ENCODE measurements at places on chromosomes 1 and 21.

- peak; percentile 50 for DNase-seq
These were observed 28.3 kb upstream of the PKN2 start for GRCh38 chr1:88655685-88656299.

DNA sequence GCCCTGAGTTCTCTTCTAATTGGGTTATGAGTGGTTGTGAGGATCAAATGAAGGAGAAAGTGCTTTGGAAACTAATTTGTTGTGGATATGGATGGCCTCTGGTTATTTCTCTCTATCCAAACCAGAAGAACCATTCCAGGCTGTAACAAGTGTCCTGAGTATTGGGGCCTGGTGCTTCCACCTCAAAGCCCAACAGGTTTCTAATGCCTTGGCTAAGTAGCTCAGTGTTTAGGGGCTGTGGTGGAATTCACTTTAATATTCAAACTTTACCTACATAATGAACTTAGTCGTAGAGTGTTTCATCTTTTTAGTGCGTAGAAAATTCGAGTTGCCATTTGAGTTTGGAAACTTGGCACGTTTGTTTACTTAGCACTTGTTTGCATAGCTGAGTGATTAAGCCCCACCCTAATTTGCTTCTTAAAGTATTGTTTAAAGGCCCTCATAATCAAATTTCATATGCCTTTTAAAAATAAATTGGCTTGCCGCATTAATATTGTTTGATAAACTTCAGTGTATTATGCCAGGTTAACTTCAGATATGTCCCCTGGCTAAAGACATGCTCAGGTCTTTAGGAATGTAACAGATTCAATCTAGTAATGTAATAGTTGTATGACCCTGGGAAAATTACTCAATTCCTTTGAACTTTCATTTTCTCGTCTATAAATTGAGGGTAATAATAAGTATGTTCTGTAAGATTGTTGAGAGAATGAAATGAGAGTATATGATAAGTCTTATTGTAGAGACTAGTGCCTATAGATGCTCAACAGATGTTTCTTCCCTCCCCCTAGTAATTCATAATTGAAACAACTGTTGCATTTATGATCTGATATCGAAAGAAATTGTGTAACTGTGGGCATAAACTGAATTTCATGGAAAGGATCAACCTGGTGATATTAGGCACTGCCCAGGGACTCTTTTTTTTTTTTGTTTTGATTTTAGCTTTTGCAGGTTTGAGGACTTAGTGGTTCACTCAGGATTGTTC lies 1.6 kb downstream of the AGO4 start:
- DNase-seq = no peak

- no peak for DNase-seq
These were observed 18.2 kb upstream of the PADI2 start for GRCh38 chr1:17137441-17137840.

GRCh38 chr1:27605796-27606707 lies 2.1 kb upstream of the AHDC1 start:
- peak; percentile 64 for DNase-seq

DNA sequence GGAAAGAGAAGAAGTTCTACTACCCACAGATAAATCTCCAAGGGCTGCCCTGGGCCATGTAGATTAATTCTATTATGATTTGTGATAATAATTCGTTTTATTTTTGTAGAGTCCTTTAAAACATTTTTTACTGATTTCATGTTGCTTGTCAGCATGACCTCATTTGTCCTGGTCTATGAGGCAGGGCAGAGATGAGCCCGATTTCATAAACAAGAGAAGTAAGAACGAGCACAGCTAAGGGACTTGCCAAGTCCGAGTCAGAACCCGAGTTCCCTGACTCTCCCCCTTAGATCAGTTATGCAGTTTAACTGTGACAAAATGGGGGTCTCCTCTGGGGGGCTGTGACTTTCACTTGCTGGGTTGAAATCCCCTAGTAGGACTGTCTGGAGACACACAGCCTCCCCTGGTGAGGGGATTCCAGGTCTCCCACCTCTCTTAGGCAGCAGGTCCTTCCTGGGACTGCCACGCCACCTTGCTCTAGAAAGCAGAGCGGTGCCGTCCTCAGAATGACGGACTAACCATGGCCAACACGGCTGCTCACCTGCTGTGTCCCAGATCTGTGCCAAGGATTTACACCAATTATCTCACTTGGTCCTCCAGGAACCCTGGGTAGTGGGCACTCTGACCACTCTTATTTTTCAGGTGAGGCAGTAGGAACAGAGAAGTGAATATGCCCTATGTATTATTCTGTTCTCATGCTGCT lies 31.0 kb upstream of the SOX13 start:
- DNase-seq = no peak

- no peak for DNase-seq
These were observed 81.8 kb downstream of the LYST start for GRCh38 chr1:235784950-235785349.

- DNase-seq = no peak
These were observed 104.4 kb upstream of the VANGL1 start for GRCh38 chr1:115537415-115537814.

- DNase-seq = no peak
These were observed 56.7 kb downstream of the LACTBL1 start for GRCh38 chr1:22915816-22916470.

DNA sequence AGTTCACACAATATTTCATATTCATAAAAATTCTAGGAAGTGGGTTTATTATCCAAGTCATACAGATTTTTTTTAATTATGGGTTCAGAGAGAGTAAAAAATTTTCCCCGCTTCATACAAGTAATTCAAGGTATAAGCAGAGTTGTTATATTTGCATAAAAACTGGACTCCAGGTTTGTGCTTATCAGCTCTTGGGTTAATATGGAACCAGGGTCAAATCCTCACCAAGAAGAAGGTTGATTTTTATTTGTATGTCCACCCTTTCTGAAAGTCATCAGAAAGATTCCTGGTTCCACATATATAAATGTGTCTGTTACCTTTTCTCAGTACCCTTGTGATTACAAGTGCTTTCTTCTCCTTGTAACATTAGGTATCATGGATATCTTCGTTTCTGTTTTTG lies 143.8 kb upstream of the PKN2 start:
- no peak for DNase-seq

- no peak for DNase-seq
These were observed 159.8 kb downstream of the PEX14 start for GRCh38 chr1:10634428-10635084.

DNA sequence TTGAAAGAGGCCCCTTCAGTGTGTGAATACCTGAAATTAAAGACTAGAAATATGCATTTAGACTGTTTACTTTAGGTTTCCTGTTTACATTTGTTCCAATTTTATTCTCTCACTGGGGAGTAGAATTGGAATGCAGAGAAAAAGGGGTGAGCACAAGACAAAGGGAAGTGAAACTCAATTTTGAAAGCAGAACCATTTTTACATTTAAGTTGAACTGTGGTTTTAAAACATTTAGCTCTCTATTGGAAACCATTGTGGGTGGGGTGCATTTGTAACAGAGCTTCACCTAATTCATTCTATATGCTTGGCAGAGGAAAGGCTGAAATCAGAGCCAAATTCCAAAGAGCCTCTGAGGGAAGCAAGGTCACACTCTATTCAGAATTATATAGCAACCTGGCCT lies 235.3 kb upstream of the C1orf105 start:
- peak; percentile 27 for DNase-seq

DNA sequence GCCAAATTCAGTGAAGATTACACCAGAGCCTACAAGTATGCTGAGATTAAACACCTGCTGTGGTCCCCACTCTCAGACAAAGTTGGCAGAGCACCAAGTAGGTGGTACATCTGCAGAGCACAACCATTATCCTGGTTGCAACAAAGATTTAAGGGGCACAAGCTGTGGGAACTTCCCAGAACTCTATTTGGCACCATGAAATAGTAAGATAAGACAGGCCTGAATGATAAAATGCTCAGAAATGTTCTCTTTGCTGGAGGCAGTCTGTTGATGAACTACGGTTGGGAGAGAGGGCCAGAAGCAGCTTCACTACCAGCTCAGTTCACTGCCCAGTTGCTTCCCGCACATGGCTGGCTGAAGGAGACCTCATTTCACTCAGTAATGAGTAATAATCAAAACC lies 19.9 kb downstream of the RPL5 start:
- DNase-seq = no peak

DNA sequence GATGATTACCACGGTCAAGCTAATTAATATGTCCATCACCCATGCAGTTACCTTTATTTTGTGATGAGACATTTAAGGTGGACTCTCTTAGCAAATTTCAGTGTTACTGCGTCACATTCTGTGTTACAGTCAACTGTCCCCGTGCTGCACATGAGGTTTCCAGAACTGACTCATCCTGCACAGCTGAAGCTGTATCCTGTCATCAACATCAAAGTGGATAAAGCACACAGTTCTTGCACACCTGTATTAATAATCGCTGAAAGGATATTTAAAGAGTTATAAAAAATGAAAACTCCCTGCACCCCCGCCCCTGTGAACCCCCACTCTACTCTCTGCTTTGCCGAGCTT lies 3.4 kb upstream of the KRTAP10-5 start:
- DNase-seq = no peak

DNA sequence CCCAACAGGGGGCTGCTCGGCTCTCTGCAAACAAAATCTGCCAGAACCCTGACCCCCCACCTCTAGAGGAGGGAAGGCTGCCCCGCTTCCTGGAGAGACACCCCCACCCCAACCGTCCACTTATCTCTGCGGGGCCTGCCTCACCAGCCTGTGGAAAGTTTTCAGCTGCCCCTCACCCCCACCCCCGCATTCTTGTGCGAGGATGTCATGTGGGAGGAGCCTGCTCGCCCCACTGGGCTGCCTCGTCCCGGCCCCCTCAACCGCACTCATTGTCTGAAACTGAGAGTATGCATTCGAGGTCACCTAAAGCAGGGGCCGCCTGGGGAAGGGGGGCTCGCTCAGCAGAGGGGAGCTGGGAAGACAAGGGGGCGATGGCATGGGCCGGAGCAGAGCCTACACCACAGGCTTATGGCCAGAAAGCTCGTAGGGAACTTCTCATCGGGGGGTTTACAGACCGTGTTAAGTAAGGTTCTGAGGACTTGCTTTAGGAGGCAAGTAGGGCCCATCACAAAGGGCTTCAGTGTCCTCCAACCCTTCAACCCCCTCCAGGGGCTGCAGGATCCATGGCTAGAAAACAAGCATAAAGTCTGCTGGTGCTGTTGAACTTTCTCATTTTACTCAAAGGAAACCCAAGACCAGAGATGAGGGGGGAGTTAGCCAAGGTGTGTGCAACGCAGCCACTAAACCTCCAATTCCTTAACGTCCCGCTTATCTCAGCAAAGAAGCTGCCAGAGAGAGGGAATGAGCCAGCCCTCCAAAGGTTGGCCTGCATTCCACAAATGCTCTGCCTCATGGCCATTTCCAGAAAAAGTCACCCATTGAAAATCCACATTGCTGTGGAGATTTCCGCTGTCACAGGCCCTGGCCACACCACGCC lies 9.4 kb downstream of the EPHA2 start:
- no peak for DNase-seq

GRCh38 chr1:4355839-4356238 lies 298.6 kb upstream of the AJAP1 start:
- no peak for DNase-seq

GRCh38 chr21:32674731-32675130 lies 53.1 kb downstream of the SYNJ1 start:
- no peak for DNase-seq

DNA sequence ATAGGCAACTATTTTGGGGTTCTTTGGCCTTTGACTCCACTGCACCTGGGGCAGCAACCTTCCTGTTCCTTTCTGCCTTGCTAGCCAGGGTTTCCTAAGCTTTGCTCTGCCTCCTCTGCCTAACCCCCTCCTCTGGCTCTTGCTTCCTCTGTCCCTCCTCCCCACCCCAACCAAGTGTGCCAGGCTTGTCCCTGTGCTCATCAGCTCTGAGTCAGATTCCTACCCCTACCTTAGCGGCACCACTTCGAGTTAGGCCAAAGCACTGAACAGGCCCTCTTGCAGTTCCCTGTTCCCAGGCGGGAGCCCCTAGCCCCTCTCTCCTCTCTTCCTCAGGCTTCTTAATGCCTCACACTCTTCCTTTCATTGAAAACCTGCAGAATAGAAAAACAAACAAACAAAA lies 74.8 kb upstream of the HAO2 start:
- DNase-seq = no peak

DNA sequence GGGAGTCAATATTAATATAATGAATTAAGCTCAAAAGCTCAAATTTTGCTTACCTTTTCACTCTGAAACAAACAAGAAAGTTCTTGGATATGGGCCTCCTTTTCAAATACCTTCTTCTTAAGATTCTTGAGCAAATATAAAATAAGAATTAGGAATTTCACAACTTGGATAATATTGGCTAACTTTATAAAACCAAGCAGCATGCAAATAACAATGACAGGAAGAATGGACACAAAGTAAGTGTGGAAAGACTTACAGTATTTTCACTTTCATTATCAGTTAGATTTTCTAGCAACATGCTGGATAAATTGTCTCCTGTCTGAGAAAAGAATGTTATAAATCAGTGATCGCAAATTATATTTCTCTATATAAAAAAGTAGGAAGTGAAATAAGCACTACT lies 13.2 kb downstream of the ODF2L start:
- no peak for DNase-seq

GRCh38 chr1:178066296-178066907 lies 27.5 kb upstream of the RASAL2 start:
- no peak for DNase-seq

DNA sequence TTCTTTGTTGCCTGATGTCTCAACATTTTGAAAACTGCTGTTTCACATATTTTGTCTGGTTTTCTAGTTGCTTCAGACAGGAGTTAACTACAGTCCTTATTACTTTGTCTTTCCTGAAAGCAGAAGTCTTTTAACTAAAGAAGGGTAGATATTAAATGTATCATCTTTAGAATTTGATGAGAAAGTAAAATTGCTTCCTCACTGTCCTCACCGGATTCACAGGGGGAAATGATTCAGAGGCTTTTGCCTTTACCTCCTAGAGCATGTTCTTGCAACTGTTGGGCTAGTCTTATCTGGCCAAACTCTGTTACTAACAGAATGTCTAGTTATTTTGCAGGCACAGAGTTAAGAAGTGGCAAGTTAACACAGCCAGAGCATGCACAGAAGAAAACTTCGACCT lies 107.2 kb upstream of the VAV3 start:
- peak; percentile 49 for DNase-seq

DNA sequence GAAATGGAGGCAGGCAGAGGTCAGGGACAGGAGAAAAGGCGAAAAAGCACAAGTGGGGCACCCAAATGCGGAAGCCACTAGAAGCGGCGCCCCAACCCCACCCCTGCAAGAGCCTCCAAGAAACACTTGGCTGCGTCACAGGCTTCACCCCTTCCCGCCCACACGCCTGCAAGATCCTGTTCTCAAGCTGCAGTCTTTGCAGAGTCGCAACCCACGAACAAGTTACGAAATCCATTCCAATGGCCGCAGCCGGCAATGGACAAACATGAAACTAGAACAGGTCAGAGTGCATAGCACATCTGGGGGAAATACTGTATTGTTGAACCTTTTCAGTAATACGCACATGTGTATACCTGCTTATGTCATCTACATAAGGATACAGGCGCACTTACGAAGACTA lies 103.6 kb downstream of the PSMG1 start:
- peak; percentile 97 for DNase-seq
